ENCODE measurements at places on chromosomes 1 and 21.
A peak's percentile ranks its signal among the peaks of the same experiment; 100 is the strongest.

DNA sequence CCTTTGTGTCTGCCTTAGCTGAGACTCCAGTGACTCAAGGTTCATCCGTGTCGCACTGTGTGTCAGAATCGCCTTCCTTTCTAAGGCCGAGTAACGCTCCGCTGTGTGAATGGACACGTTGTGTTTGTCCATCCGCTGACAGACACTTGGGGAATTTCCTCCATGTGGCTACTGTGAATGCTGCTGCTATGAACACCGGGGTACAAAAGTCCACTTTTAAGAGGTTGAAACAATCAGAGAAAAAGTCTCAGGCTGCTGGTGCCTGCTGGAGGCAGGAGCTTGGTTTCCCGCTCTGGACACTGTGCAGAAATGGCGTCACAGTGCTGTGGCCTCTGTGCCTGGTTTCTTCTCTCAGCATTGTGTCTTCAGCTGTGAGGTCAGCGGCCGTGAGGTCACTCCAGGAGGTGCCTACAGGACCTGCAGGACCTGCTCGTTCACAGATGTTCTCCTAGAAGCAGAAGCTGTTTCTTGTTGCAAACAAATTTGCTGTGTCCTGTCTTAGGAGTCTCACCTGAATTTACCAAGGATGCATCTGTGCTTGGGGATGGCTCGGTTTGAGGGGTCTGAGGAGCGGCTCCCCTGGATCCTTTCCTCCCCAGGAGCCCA, 34.2 kb downstream of the KRTAP10-1 start:
- DNase-seq: no peak

DNA sequence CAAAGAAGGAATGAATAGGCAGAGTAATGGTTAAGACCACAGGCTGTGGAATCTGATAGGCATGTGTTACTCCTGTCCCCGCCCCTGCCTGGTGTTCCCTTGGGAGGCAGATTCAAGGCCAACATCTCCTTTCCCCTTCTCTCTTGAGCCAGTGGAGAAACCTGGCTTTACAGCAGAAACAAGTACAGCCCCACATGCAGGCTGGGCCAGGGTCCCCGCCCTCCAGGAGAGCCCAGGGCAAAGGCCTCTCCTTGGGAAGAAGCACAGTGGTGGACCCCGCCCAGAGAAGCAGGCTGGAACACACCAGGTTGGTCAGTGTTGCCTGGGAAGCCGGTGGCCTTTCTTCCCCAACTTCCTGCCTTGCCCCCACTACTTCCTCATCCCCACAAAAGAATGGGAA, 6.8 kb downstream of the C1orf167 start:
- DNase-seq: no peak

GRCh38 chr1:33791251-33791650, 72.6 kb upstream of the HMGB4 start:
- DNase-seq: no peak

GRCh38 chr21:46483300-46484295, 24.9 kb downstream of the DIP2A start:
- DNase-seq: no peak

DNA sequence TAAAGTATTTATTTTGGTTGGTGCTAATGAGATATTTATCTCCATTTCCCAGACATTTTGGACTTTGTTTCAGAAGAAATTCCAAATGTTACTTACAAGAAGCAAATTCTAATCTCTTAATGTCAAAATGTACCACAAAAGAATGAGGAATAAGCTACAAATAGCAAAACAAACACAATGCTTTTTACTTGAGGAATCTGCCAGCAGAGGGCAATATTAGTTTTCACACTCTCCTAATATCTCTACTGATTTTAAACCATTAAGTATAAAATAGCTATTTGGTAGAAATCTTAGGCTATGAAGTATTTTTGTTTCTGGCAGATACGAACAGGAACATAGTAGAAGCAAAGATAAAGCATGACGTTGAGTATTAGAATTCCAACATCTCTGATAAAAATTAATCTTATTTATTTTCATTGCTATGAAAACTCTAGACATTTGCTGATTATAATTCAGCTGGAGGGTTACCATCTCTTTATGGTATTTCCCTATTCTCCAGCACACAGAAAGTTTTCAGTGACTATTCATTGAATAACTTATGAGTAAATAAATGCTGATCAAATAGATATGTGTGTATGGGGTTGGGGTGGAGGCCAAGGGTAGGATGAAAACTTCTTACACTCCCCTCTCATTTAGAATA, 13.4 kb upstream of the HMCN1 start:
- no peak for DNase-seq

DNA sequence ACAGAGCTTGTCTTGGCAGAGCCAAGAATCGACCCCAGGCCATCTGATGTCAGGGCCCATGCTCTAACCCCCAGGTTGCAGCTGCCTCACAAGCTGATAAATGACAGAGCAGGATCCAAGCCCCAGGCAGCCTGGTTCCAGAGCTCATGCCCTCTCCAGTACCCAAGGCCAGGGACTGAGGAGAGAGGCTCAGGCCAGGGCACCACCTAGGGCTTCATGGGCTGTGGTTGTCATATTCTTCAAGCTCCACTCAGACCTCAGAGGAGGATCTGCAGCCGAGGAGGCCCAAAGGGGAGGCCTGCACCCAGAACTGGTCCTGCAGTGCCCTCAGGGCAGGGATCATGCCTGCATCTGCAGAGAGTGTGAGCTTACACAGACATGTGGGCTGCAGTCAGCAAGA, 301.1 kb downstream of the MATN1 start:
- DNase-seq: no peak

- no peak for DNase-seq
Observed at GRCh38 chr1:112620377-112620695, 704 bp downstream of the CAPZA1 start.

- DNase-seq: peak; percentile 11
Observed at GRCh38 chr1:15027515-15027986, 126.0 kb upstream of the TMEM51 start.

DNA sequence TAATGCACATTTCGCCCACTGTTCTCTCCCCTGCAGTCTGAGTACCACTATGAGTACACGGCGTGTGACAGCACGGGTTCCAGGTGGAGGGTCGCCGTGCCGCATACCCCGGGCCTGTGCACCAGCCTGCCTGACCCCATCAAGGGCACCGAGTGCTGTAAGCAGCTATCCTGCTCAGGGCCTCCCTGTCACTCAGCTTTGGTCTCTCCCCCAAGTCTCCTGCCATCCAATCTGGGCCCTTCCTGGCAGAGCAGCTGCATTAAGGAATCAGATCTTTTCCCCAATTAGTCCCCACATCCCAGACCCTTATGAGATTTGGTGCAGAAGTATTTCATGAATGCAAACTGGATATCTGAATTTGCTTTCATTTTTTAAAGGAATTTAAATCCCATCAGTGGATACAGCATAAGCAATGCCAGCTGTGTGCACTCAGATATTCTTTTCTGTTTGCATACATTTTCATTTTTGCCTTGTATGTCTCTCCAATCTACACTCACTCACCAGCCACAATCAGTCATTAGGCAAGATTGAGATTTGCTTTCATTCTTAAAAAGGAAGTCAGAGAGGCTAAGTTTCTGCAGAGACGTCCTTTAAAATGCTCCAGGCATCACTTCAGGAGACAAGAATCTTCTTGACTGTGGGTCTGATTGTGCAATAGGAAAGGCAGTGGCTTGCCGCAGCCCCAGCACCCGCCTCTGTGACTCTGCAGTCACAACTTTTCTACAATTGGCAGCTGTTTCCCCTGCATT, 48.1 kb downstream of the ELAPOR1 start:
- no peak for DNase-seq

- DNase-seq: no peak
Observed at GRCh38 chr1:203626910-203627246, 246 bp downstream of the ATP2B4 start.

GRCh38 chr21:15730484-15731242, 881 bp downstream of the USP25 start:
- no peak for DNase-seq

DNA sequence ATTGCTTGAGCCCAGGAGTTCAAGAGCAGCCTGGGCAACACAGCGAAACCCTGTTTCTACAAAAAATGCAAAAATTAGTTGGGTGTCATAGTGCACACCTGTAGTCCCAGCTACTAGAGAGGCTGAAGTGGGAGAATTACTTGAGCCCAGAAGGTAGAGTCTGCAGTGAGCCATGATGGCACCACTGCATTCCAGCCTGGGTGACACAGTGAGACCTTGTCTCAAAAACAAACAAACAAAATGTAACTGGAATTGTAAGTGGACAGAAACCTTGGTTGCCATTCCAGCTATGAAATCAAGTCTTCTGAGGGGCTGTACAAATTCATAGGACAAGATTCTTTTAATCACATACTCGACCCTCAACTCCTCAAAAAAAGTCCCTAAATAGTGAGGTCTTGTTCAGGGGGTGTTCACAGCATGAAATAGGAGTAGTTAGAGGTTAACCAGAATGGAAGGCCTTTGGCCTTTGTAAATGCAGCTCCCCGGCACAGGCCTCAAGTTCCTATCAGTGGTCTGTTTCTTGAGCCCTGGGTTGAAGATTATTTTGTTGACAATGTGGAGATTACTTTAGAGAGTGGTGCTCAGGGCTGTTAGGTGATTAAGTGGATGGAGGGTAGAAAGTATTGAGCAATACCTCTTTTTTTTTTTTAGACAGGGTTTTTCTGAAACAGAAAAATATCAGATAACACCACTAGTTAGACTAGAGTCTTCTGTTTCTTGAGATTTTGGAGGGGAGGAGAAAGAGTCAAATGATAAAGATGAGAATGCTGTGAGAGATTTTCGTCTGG, 138.7 kb upstream of the ZNF648 start:
- DNase-seq: no peak

- DNase-seq: no peak
Observed at GRCh38 chr1:204878621-204879234, 8.1 kb downstream of the NFASC start.

DNA sequence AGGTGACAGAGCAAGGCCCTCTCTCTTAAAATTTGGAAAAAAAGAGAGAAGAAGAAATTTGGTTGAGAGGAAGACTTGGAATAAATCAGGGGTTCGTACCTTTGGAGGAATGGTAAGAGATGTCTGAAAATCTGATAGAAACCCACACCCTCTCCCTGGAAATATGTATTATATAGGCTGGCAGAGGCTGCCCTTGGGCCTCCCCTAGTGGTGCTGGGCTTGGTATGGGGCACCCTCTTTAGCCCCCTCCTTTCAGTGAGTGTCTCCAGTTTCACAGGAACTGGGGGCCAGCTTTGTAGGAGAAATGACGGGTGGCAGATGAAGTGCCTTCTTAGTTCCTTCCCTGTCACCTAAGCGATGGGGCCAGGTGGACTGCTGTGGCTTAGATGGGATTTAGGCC, 82.9 kb upstream of the SLC2A1 start:
- DNase-seq: no peak

GRCh38 chr1:33188572-33189275, 6.9 kb upstream of the TRIM62 start:
- no peak for DNase-seq

DNA sequence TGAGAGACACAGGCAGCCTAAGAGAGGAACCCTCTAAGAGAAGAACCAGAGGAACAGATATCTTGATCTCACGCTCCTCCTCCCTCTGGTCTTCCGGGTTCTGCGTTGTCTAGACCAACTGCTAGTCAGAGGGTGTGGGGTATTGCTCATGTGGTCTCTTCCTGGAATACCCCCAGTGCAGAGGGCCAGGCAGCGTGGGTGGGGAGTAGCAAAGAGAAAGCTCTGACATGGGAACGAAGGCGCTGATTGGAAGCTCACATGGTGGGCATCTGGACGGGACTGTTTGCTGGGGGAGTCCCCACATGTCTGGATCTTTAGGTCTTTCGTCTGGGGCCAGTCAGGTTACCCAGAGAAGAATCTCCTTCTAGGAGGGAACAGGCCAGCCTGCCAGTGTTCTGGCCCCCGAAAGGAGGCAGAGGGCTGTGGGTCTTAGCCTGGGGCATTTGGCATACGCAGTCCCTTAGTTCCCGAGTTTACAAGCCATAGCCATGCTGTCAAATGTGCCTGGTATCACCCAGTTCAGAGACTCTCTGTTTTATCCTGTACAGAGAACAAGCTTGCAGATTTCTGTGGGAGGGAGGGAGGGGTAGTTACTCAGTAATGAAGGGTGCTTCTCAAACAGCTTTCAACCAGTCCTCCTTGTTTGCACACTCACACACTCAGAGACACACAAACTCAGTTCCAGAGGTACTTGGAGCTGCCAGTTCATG, 18.3 kb upstream of the IL6R start:
- no peak for DNase-seq

- DNase-seq: no peak
Observed at GRCh38 chr1:37931102-37931360, 15.8 kb downstream of the INPP5B start.

GRCh38 chr1:56132520-56132919, 446.8 kb downstream of the PLPP3 start:
- DNase-seq: no peak

- no peak for DNase-seq
Observed at GRCh38 chr1:92483610-92484471, 2.9 kb downstream of the GFI1 start.

DNA sequence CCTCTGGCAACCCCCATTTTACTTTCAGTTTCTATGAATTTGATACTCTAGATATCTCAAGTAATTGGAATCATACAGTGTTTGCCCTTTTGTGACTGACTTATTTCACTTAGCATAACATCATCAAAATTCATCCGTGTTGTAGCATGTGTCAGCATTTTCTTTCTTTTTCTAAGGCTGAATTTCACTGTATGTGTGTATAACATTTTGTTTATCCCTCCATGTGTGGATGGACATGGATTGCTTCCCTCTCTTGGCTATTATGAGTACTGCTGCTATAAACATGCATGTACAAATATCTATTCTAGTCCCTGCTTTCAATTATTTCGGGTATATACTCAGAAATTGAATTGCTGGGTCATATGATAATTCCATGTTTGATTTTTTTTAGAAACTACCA, 97.3 kb downstream of the MAP3K21 start:
- DNase-seq: no peak

- no peak for DNase-seq
Observed at GRCh38 chr1:183002797-183003196, 20.4 kb upstream of the LAMC1 start.

DNA sequence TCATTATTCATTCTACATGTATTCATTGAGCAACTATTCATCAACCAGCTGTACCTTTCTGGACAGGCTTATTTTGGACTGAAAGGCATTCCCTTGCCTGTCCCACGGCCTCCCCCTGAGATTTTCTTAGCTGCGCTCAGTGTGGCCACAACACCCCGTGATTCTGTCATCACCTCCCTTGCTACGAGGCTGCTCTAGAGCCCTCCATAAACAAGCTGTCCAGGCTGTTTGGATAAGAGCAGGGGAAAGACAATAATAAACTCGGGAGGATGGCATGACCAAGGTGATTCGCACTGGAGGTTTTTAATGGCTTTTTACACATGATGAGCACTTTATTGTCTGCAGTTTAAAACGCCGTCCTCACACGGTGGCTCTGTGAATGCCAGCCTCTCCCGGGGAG, 139.7 kb downstream of the ROR1 start:
- no peak for DNase-seq

GRCh38 chr1:6701437-6702153, at the start of gene DNAJC11:
DNAJC11 (minus strand) TSS chr1:6701816; CDS start chr1:6701800, 16 bp downstream.
- peak; percentile 33 for DNase-seq

- DNase-seq: no peak
Observed at GRCh38 chr1:182688436-182689205, 4.2 kb upstream of the RGS8 start.

DNA sequence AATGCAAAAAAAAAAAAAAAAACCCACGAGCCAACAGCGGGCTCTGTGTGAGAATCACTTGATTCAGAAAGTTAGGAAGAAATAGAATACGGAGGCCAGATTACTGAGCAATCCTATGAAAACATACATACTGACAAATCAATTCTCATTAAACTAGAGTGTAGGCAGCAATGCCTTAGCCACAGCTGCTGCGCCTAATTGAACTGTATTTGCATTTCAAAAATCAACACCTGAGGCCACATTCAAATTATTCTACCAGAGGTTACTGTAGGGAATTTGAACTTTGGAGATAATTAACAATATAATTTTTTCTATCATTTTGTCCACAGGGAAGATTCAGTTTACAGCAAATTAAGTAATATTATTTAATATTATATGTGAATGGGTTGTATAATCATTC, 138.4 kb upstream of the PLD5 start:
- no peak for DNase-seq
